ENCODE measurements at places on chromosomes 13 and 19.

DNA sequence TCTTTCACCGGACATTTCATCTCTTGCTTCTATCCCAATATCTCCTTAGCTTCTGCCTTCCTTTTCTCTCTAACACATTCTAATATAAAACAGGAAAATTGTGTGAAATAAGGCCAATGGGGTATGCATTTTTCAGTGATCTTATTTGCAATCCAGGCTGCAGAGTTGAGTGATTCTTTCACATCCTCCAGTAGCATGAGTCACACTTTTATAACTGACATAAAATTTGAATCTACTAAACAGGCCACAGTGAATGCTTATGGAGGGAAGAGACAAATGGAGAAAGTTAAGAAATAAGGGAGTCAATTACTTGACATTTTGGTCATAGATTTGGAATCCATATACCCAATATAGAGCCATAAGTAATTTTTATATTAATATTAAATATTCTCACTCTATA, 1037.0 kb upstream of the SPRY2 start:
- no peak for DNase-seq

GRCh38 chr13:52371736-52372247, 34.2 kb downstream of the THSD1 start:
- DNase-seq, result no peak

DNA sequence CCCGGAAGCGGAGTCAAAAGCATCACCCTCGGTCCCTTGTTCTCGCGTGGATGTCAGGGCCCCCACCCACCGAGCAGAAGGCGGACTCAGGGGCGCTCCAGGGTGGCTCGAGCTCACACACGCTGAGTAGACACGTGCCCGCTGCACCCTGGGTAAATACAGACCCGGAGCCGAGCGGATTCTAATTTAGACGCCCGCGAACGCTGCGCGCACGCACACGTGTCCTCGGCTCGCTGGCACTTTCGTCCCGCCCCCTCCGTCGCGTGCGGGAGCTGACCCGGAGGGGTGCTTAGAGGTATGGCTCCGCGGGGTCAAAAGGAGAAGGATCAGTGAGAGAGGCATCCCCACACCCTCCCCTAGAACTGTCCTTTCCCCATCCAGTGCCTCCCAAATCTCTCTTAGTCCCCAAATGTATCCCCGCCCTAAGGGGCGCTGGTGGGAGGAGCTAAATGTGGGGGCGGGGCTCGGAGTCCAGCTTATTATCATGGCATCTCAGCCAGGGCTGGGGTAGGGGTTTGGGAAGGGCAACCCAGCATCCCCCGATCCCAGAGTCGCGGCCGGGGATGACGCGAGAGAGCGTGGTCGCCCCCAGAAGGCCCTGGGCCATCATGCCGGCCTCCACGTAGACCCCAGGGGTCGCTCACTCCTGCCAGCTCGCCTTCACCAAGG, 451 bp upstream of the ICAM5 start:
- no peak for DNase-seq

GRCh38 chr13:20136781-20137703, 23.8 kb downstream of the GJA3 start:
- DNase-seq, result no peak

DNA sequence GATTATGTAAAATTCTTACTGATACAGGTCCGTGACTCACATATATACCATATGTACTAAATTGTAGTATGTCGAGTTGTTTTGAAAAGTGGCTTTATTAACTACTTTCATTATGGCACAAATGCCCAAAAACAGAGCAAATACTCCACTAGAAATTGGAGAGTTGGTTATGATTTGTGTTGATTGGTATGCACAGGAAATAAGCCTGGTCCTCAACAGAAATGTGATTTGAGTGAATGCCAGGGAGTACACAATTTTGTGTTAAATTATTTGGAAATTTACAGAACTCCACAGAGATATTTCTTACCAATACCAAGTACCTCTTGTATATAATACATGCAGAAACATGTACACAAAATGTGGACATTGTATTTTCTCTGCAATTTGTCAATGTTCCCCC, 676.7 kb downstream of the PCDH9 start:
- DNase-seq, result no peak

DNA sequence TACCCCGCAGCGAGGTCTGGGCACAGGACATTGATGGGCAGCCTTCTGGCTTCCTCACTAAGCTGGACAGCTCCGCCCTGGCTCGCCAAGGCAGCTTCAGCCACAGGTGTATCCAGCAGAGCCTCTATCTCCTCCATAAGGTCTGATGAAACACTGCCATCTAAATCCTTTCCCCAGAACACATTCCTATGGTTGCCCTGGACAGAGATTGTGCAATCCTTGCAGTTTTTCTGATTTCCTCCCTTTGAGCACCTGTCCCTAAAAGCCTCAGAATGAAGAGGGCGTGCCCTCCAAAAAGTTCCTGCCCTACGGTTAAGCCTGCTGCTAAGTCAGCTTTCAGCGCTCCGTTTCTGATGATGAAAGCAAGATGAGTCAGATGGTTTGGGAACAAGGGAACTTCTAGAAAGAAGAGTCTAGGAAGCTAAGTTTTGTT, 21.0 kb downstream of the CLEC4M start:
- no peak for DNase-seq

DNA sequence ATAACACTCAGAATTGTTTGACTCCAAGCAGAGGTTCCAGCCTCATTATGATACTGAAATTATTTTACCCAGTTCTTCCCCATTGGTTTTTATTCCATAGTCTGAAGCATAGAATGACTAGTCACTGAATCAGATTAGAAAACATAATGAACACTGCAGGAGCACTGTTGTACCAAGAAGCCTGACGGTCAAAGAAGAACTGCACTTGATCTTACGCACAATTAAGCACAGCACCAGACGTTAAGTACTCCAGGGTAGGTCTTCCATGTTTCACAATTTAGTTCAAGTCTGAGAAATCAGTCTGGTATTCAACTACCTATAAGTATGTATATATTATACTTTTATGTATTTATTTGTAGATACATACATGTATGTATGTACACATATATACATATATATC, 973.5 kb upstream of the SPRY2 start:
- no peak for DNase-seq

- no peak for DNase-seq
These were observed 9.9 kb upstream of the MKNK2 start for GRCh38 chr19:2060884-2061494.

GRCh38 chr19:30029721-30030510, 87.9 kb downstream of the URI1 start:
- no peak for DNase-seq

GRCh38 chr19:49067554-49067953, 2.9 kb upstream of the NTF4 start:
- no peak for DNase-seq

DNA sequence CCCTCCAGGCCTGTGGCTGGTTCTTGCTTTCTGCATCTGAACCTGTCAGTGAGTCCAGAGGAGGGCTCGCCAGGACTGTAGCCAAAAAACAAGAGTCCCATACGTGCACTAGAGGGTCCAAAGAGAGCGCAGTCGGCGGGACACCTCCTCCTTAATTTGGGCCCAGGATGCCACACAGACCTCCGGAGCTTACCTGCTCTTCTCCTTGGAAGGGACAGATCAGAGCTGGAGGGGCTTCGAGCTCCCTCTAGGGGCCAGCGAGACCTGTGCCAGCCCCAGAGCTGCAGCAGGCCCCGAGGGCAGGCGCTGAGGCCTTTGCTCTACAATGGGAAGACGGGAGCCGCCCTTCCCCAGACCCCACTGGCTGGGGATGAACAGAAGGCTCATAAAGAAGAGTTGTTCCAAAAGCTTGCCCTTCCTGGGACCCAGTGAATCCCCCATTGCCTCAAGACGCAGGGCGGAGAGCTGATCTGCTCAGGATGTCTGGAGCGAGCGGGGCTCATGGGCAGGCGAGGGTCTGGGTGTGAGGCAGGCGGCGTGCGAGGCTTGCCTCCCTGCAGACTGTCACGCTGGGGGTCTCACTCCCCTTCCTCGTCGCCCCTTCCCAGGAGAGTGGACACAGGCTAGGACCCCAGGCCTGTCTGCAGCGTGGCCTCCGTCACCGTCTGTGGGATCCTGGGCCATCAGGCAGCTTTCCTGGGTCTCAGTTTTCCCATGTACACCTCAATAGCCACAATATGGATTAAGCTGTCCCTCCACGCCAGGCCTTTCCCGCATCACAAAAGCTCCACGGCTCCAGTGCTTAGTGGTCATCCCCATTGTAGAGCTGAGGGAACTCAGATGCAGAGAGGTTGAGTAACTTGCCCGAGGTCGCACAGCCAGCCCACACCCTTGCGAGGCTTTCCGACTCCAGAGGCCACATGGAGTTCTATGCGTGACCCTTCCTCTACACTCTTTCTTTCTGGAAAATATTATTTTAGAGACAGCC, 46.9 kb upstream of the VSTM2B start:
- no peak for DNase-seq

DNA sequence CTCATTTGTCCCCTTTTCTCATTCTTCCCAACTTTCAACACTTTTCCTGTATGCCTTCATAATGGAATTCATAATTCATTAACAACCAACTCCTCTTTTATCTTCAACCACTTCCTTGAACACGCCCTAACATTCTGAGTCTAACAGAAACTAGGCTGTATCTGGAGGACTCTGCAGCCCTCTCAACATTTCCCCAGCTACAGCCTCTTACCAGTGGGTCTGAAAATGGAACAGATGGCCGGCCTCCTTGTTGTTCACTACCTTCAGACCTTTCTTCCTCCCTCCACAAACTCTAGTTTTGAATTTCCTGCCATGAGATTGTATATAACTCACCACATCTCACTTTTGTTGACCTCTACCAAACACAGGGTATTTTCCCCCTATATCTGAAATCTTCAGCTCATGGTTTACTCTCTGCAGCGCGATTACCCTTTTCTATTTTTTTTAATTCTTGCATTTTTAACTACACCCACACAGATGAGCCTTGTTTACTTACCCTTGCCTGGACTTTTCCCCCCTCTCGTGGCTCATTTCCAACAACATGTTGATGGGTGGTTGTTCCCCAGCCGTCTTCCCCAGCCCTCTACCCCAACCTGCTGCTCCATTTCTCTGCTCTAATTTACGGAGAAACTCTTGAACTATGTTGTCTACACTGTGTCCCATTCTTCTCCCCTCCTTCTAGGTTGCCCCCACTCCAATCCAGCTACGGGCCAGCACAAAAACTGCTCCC, 846 bp downstream of the ZNF790 start:
- DNase-seq, result no peak

- DNase-seq, result no peak
These were observed 30.7 kb downstream of the HTR2A start for GRCh38 chr13:46866150-46866549.

GRCh38 chr19:6095760-6096159, 14.5 kb downstream of the RFX2 start:
- no peak for DNase-seq

- no peak for DNase-seq
These were observed 55.5 kb upstream of the KATNAL1 start for GRCh38 chr13:30362869-30363268.

DNA sequence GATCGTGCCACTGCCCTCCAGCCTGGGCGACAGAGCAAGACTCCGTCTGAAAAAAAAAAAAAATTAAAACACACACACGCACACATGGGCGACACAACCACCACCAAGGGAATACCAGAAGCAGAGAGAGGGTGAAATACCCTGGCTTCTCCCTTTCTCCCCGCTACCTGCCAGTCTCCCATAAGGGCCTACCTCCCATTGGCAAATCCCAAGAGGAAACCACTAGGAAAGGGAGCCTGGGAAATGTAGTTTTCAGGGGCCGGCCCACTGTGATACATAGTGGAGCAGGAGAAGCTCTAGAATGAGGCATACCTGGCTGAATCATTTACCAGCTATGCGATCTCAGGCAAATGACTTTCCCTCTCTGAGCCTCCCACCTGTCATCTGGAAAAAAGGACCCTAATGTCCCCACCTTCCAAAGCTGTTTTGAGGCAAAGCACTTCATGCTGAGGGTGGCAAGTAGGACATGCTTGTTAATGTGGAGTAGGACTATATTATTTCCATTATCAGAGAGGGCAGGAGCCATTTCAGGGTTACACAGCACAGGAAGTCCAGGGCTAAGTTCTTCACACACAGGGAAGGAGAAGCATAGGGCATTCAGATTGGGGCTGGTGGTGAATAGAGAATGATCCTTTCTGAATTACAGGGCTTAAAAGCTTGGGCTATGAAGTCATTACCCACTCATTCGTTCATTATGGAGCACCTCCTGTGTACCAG, 14.3 kb upstream of the HNRNPUL1 start:
- no peak for DNase-seq

DNA sequence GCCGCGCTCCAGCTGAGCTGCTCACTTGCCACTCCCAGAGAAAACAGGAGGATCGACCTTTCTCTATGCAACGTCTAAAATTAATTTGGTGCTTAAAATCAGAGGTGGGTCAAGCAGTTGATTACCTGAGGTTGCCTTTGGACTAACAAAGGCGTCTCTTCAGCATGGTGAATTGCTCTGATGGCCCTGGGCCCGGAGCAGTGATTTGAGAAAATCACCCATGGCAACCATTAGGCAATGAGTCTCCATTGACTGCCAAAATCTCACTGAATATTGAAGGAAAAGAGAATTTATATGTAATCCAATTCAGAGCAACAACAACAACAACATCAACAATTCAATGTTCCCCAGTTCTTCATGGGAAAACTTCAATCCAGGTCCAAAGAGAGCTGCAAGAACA, 61.8 kb downstream of the IRS2 start:
- DNase-seq, result no peak

DNA sequence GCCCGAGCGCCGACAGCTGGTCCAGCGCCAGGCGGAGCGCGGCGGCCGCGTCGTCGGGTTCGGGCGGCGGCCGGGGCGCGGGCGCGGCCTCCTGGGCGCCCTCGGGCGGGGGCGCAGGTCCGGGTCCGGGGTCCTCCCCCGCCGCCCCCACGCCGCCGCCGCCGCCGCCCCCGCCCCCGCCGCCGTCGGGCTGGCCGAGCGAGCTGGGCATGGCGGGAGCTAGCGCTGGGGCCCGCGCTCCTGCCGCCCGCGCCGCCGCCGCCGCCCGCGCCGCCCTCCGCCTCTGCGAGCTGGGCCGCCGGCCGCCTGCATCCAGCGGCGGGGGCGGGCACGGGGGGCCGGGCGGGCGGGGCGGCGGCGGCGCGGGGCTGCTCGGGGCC, 287 bp downstream of the MEX3D start:
- no peak for DNase-seq

DNA sequence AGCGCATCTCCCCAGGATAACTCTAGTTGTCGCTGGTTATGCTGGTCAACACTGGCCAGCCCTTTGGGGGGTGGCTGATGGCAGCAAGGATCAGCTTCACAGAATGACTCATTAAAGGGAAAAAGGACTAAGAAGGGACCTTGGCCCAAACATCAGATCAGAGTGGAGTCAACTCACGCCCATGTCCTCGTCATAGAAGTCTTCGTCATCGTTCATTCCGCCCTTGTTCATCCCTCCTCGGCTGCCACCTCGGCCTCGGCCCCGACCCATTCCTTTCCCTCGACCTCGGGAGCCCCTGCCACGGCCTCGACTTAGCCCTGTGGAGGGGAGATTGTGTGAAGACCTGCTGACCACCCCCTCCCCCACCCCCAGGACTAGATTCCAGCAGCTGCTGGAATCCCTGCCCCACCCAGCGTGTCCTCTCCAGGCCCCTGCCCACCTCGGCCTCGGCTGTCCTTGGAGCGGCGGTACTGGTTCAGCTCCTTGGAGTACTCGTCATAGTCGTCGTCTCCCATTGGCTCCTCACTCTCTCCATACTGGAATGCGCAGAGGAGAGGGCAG, 28.6 kb downstream of the ZC3H4 start:
- DNase-seq, result no peak

GRCh38 chr13:108322206-108322824, 52.8 kb downstream of the TNFSF13B start:
- no peak for DNase-seq

GRCh38 chr13:45828256-45828968, 23.1 kb downstream of the SIAH3 start:
- DNase-seq, result no peak
